ENCODE measurements at places on chromosomes 11 and 22. TPM values are rescaled to one million over a fixed set of nuclear protein-coding genes. Genes with fewer than 3 reads are reported as not detected.

Gene SAA2
- total RNA-seq, result 54.2 TPM

Gene GLYATL1
- under 0.01 TPM for total RNA-seq

Gene F2
- under 0.01 TPM for total RNA-seq

Gene FXYD6
- total RNA-seq, result 0.72 TPM

Gene BBOX1
- 2.7 TPM for total RNA-seq

Gene POU2AF2
- not detected for total RNA-seq

Gene CHRNA10
- 0.48 TPM for total RNA-seq

Measured in tracheal epithelial cell (primary cell).